ENCODE measurements at places on chromosomes 7 and 10.

- DNase-seq = no peak
Observed at GRCh38 chr10:58016614-58017013, 251.1 kb downstream of the IPMK start.

DNA sequence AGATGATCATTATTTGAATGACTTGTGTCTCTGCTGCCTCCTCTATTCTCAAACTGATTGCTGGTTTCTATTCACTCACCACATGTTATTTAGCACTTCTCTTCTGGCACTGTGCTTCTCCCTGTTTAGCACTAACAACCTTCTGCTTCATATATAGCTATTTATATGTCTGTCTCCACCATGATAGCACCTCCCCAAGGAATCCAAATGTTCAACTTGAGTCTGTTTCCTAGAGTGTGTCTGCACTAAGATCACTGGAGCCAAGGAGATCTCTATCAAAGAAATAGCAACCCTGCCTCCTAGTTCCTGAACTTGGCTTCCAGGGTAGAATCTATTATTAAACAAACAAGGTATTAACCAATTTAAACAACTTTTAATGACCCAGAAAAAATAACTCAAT, 104.5 kb downstream of the CYP26A1 start:
- no peak for DNase-seq

- no peak for DNase-seq
Observed at GRCh38 chr10:89838044-89838615, 136.7 kb downstream of the KIF20B start.

DNA sequence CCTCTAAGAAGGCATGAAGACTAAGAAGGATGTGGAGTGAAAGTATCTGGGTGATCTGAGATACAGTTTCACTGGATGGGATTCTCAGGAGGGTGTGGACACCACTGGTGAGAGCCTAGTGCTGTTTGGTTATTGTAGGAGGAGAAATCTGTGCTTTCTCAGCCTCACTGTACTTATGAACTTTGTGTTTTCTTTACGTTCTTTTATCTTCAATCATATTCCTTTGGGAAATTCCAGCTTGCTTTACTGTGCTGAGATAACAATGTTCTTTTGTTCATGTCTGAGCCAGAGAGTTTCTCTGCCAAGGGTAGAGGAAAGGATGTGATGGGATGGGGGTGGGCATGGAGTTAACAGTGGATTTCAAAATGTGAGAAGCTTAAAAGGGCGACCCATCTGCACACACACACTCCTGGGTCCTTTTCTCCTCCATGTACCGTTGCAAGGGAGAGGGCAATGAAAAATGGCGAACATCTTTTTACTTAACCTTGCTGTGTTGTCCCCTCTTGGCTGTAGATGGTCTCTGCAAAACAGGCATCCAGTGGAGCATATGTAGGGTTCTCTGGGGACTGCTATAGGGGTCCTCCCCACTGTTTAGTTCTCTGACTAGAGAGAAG, 25.0 kb upstream of the TAX1BP1 start:
- no peak for DNase-seq

DNA sequence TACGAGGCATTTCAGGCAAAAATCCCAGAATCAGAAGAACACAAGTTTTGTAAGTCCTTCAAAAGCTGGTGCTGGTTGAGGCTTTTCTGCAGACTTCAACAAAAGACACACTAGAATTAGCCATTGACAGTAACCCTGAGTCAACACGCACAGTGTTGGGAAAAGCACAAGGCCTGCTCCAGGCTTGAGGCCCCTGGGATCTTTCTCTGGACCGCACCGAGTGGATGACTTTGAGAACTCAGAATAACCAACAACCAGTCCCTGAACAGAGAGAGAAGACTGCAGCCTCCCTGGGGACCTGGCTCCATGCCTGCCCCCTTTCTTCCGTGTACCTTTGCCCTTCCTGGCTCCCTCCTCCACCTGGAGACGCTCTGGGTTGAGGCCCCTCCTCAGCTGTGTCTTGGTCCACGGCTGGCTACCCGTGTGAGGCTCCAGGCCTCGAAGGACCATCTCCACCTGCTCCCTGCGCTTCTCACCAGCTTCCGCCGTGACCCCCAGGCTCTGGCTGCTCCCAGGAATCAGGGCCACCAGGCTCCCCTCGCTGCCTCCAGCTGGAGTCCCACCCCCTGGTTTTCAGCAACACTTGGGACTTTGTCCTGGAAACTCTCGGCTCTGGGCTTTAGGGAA, 28.4 kb downstream of the DIP2C start:
- no peak for DNase-seq

DNA sequence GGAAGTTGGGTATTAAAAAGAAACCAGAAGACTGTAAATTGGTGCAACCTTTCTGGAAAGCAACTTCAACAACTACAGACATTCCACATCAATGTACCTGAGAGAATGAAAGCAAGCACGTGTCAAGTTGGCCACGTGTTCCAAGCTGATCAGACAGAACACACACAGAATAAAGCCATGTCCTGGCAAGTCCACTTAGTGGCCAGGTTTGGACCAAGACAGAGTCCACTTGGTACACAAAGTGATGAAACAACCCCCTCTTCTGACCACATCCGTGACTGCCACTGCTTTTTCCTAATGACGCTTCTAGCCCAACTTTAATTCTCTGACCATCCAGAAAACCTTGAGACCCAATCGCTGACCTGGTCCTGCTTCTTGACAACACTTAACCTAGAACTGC, 109.4 kb downstream of the ABLIM1 start:
- no peak for DNase-seq

- DNase-seq = no peak
Observed at GRCh38 chr10:65341323-65341925, 1584.4 kb upstream of the LRRTM3 start.

DNA sequence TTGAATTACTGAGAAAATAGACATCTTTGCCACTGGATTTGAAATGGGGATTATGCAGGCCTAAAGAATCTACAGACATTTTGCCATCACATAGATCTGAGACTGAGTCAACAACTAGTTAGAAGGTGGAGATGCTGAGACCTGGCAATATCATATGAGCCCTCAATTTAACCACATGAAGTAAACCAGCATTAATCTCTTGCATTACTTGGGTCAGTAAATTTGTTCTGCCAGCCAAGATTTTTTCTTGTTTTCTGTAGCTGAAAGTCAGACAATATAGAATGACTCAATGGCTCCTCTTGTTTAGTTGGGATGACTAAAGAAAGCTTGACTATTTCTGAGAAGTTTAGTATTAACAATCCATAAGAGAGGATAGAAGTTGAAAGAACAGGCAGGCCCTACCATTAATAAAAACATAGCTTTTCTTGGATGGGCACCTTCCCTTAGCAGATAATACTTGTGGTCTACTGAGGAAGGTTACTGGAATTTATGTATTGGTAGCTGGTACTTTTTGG, 396.7 kb upstream of the SORCS1 start:
- DNase-seq = no peak

GRCh38 chr10:86182595-86182994, 184.0 kb downstream of the GRID1 start:
- no peak for DNase-seq

GRCh38 chr10:99605351-99605750, 14.9 kb downstream of the SLC25A28 start:
- no peak for DNase-seq

- no peak for DNase-seq
Observed at GRCh38 chr7:129990403-129991192, 37.8 kb upstream of the UBE2H start.

GRCh38 chr7:5586963-5587348, 163.3 kb upstream of the TNRC18 start:
- no peak for DNase-seq

DNA sequence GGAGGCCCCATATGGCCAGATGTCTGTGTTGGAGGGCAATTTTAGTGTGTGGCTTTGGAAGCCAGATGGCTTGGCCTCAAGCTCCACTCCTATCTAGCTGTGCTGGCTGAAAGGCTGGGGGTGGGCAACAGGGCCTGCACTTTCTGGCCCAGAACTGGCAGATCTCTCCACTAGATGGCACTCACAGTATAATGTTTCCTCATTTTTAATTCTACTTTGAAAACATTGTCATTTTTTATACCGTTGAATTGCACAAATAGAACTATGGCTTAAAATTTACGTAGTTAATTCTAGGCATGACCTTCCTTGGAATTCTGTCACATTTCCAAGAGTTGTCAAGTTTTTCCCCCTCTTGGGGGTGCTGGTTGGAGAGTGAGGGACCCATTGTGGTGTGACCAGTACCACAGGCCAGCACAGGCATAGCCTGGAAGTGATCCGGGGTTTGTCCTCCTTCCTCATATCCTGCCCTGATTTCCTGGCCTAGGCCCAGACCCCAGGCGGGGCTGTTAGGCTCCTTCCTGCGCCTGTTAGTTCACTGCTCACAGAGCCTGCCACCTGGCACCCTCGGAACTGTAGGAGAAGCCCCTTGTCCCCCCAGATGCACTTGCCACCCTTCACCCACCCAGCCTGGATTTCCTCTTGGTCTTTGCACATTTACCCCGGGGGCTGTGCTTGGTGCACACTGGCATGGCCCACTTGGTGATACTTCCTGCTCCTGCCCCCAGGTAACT, 52.8 kb downstream of the ARHGAP22 start:
- no peak for DNase-seq

- DNase-seq = no peak
Observed at GRCh38 chr10:91629715-91630549, 2.9 kb downstream of the PPP1R3C start.

DNA sequence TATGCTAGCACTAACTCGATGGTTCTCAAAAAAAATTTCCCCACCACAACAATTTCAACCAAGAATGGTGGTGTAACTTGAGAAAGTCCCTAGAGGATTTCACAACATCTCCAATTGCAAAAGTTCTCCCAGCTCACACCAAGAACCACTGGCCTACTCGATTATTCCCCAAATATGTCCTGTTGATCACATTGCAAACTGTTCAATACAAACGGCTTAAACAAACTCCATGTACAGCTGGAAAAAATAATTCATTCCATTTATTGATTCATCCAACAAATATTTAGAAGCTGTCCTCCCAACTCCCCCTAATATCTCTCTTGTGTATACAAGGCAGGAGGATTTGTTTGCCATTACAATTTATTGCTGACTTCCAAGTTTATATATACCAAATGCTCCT, 19.1 kb downstream of the TMEM176B start:
- no peak for DNase-seq

GRCh38 chr10:76213876-76214275, 782.5 kb downstream of the LRMDA start:
- no peak for DNase-seq

DNA sequence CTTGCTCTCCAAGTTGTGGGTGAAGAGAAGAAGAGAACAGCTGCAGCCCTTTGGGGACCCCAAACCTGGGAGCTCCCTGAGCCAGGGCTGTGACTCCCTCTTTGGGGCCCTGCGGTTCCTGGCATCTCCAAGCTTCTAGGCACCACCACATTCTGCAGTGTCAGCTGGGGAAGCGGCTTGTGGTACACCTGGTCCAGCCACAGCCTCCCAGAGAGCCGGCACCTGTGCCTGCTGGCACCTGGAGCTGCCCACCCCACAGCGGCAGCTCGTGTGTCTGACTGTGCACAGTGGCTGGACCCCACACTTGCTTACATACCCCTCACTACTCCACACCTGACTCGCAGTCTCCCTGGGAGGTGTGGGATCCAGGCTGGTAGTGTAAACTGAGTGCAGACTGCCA, 23.5 kb downstream of the FAM241B start:
- no peak for DNase-seq

DNA sequence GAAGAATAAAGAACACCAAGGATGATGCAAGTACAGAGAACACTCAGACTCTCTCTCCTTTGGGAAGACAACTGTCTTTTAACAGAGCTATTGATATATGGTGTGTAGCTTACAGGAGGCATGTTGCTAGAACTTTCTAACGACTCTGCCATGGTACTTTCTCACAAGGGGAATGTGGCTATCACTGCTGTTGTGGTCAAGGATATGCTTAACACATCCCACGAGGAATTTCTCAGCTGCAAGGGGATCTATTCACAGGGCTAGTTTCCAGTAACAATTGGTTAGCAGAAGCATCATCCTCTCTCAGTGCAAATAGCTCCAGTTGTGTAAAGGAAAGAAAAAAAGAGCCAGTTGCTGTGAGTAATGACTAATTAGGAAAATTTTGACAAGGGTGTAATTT, 826.0 kb downstream of the SORCS1 start:
- DNase-seq = no peak

DNA sequence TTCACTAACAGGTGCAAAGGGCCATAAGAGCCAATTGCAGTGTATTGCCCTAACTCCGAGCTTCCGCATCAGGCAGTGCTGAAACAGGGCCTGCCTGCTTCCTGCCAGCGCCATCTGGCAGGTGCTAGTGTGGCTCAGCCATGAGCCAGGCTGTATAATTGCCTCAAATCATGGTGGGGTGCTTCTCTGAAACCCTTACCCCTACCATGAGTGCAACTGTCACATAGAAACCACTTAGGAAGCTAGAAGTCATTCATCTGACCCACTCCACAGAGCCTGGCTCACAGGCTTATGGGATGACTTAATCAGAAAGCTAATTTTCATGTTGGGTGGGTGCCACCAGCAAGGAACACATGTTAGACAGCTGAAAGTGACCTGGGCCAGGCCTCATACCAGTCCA, 133.3 kb upstream of the LAMB4 start:
- DNase-seq = no peak

DNA sequence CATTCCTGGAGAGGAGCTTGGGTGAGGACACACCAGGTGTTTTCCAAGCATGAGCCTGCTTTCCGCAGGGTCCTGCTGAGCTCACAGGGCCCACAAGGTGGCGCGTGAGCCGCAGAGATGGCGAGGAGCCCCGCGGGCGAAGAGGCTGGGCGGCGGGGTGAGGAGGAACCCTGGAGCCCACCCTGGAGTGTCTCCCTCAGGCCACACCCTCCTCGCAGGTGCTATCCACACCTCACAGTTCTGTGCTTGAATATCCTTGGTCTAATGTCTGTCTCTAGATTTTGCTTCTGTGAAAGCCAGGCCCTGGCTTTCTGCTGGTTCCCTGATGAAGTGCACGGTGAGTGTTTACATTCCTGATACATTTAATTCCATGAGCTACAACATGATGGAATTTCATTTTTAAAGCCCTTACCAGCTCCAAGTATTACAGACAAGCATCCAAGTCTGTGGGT, 433.6 kb downstream of the ACTR3B start:
- DNase-seq = no peak

DNA sequence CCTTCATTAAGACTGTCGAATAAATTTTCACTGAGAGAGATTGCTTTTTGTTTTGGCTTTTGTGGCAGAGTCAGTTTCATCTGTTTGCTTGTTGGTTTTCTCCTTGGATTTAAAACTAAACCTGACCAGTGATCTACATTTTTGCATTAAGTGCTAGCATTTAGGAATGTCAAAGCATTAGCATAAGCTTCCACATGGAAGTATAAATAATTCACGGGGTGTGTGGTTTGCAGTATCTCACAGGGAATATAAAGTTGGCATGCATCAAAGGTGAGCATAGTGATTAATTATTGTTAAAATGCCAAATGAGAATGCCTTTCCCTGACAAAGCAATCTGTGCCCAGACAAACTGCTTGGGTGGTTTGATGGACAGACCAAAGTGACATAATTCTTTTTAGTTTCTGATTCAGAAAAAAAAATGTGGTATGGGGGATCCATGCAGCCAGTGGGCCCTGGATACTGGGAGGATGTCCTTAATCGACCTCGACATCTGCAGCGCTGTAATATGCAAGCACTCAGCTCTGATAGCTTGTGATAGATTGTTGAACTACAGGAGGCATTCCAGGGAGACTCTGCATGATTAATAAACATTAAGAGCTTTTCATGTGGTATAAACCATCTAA, 339.3 kb upstream of the POM121L12 start:
- no peak for DNase-seq

- DNase-seq = no peak
Observed at GRCh38 chr7:80646083-80646865, 7.8 kb downstream of the CD36 start.

Measured in stimulated activated CD4-positive, alpha-beta T cell treated with anti-CD3 and anti-CD28 coated beads, Interleukin-12 subunit alpha, Interleukin-12 subunit beta, amount 100 ng/mL, for 4 hours (primary cell).